NCI-H2029 treated with DMSO at 0.1 percent for 48 hours (cell line): ENCODE measurements at places on chromosomes 13 and 19.

- DNase-seq = no peak
Observed at GRCh38 chr19:33235996-33236350, 10.3 kb upstream of the SLC7A10 start.

GRCh38 chr13:43431290-43431716, 355.5 kb downstream of the ENOX1 start:
- DNase-seq = no peak

- no peak for DNase-seq
Observed at GRCh38 chr13:78601124-78601873, 2.1 kb downstream of the POU4F1 start.

GRCh38 chr13:70042193-70042592, 65.4 kb upstream of the ATXN8OS start:
- no peak for DNase-seq

- DNase-seq = no peak
Observed at GRCh38 chr19:1632462-1633268, 19.8 kb downstream of the TCF3 start.

DNA sequence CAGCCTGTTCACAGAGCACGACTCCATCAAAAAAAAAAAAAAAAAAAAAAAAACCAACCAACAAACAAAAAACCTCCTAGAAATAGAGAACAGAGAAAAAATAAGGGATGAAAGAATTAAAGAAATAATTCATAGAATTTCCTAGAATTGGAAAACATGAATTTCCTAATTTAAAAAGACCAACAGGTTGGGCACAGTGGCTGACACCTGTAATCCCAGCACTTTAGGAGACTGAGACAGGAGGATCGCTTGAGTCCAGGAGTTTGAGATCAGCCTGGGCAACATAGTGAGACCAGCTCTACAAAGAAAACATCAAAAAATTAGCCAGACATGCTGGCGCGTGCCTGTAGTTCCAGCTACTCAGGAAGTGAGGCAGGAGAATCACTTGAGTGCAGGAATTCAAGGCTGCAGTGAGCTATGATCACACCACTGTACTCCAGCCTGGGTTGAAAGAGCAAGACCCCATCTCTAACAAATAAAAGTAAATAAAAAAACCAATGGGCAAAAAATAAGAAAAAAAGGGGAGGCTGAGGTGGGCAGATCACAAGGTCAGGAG, 6.5 kb downstream of the SPART start:
- no peak for DNase-seq

DNA sequence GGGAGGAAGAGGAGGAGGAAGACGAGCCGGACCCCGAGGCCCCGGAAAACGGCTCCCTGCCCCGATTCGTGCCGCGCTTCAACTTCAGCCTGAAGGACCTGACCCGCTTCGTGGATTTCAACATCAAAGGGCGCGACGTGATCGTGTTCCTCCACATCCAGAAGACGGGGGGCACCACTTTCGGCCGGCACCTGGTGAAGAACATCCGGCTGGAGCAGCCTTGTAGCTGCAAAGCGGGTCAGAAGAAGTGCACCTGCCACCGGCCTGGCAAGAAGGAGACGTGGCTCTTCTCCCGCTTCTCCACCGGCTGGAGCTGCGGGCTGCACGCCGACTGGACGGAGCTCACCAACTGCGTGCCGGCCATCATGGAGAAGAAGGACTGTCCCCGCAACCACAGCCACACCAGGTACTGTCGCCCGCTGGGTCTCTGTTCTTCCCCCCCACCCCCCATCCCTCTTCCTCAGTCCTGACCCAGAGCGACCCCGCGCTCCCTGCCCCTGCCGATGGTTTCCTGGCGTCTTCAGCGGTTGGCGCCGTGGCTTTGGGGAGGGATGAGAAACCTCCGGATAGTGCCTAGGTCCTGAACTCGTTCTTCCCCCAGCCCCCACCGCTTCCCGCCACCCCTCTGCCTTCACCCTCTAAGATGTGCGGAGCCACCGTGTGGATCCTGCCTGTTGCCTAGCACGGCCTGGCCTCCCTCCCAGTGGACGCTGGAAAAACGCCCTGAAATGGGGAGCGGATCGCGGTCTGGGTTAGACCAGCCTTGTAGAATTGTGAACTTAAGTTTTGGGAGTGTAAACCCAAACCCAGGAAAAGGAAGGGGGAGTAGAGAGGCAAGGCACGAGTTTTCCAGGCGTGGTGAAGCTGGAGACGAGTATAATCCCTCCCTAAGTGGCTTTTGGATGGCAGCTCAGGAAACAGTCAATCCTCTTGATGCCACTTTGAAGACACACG, 1.5 kb downstream of the HS6ST3 start:
- no peak for DNase-seq

GRCh38 chr13:40911341-40911740, 107.8 kb downstream of the ELF1 start:
- no peak for DNase-seq

- DNase-seq = no peak
Observed at GRCh38 chr13:72643311-72643989, 84.0 kb downstream of the MZT1 start.

DNA sequence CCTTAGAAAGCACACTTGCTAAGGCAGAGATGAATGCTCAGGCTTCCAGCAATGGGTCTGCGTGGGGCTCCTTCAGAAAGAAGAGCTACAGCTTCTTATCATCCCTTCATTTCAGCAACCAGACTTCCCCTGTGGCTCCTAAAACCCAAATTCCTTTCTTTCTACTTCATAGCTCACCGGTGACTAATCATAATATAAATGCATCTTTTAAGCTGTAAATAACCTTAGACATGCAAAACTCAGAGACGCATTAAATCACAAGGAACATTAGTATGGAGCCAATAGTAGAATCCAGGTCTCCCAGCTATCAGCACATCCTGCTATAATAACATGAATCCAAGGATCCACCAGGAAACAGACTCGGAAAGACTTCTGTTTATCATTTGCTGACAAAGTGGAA, 375.6 kb downstream of the COG6 start:
- no peak for DNase-seq

DNA sequence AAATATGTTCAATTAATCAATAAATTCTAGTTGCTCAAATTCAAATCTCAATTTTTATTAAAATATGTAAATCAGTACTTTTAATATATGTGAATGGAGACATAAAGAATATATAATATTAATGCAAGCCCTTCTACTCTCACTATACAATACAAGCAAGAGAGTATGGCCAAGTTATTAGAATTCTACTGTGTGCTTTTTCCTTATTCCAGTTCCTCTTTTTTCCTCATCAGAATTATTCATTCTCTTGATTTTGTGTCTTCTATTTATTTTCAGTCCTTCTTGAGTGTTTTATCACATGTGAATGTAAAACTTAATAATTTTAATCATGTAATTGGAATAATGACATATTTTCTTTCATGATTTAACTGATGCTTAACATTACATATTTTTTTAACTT, 276.8 kb downstream of the PCDH20 start:
- no peak for DNase-seq

GRCh38 chr19:15453906-15454860, 4.4 kb upstream of the WIZ start:
- DNase-seq = no peak

GRCh38 chr13:113168211-113168610, 9.8 kb downstream of the PROZ start:
- DNase-seq = no peak

GRCh38 chr19:41703602-41704293, 4.7 kb upstream of the CEACAM5 start:
- no peak for DNase-seq

DNA sequence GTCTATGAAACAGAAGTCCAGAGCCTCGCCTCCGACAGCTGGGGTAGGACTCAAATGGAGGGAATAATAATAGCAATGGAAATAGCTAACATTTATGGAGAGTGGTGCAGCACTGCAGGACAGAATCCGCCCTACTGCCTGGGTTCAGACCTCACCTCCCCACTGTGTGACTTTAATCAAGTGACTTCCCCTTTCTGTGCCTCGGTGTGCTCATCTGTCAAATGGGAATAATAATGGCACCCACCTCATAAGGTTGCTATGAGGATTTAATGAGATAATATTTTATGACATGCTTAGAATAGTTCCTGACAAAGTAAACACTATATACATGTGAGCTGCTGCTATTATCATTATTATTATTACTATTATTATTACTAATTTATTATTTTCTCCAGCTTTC, 3.2 kb downstream of the LRFN1 start:
- DNase-seq = no peak

DNA sequence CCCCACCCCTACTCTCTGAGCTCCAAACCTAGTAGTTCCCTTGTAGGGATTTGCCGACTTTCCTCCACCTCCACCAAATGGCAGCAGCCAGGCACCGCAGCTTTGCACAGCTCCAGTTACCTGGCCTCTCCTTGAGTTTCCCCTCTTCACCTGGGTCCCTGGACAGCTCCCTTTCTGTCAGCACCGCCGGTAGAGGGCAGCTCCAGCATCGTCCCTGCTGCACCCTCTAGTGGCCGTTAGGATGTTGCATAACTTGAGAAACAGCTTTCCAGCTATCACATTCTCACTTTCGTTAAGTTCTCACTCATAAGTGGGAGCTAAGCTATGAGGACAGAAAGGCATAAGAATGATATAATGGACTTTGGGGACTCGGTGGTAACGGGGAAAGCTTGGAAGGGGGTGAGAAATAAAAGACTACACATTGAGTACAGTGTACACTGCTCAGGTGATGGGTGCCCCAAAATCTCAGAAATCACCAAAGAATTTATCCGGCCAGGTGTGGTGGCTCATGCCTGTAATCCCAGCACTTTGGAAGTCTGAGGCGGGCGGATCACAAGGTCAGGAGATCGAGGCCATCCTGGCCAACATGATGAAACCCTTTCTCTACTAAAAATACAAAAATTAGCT, 60.4 kb upstream of the OLFM4 start:
- DNase-seq = peak; percentile 34

DNA sequence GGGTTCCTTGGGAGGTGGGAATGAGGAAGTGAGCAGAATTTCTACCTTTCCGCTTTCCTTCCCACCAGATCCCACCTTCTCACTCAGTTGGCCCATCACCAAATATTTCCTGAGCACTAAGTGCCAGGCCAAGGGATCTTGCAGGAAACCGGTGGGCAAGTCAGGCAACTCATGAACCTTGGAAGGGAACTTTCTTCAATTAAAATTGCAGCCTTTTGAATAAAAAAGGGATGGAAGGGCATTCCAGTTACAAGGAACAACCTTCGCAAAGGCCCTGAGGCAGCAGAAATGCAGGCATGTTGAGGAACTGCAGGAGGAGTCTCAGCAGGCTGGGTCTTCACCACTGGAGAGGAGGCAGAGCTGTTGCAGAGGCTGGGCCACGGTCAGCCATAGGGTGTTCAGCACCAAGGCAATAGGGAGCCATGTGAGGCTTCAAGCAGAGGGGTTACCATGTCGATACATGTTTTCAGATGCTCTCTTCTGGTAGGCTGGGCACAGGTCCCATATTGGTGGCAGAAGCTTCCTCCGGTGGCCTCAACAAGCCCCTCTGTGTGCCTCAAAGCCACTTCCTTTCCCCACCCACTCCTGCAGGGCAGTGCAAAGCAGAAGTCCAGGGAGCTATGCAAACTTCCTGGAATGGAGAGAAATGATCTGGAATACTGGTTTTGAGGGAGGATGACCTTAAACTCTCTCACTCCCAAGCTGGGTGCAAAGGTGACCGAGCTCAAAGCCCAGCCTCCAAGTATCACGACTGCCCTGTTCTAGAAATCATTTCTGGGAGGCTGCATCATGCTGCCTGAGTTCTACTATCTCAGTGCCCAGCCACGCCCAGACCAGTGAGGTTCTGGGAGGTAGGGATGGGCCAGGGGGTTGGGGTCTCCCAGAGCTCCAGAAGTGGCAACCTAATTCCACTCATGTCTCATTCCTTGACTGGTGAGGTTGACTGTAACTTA, at the start of gene FUT6:
FUT6 (minus strand) TSS at position 638 of the 953 bp plus-strand sequence. CDS start 7,135 bp downstream, outside the sequence.
- no peak for DNase-seq

DNA sequence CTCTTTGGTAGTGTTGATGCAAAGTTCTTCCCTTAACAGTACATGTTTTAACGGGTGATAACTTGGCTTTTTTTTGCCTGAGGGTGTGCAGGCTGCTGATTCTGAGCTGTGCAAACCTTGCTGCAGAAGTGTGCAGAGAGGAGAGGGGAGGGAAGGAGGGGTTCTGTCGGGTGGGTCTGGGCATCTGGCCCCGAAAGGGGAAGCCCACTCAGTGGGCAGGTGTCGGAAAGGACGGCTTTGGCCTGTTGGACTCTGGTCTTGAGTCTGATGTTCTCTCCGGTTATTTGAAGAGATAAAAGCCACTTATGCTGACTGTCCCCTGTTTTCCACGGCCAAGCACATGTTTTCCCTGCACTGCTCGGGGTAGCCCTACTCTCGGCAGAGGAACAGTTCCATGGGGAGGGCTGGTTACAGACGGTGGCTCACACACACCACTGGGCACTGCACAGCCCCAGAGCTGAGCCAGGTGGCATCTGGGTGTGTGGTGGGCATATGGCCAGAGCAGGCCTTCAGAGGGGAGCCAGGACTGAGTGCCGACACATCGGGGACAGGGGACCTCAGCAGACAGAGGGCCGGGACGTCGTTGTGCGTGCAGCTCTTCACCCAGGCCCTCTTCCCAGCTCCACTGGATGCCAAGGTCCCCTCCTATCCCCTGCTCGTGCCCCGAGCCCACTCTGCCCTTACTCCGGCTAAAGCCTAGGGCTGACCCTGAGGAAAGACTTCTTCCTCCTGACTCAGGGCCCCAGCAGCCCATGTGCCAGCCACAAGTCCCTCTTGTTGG, 93.2 kb downstream of the TEX29 start:
- no peak for DNase-seq

DNA sequence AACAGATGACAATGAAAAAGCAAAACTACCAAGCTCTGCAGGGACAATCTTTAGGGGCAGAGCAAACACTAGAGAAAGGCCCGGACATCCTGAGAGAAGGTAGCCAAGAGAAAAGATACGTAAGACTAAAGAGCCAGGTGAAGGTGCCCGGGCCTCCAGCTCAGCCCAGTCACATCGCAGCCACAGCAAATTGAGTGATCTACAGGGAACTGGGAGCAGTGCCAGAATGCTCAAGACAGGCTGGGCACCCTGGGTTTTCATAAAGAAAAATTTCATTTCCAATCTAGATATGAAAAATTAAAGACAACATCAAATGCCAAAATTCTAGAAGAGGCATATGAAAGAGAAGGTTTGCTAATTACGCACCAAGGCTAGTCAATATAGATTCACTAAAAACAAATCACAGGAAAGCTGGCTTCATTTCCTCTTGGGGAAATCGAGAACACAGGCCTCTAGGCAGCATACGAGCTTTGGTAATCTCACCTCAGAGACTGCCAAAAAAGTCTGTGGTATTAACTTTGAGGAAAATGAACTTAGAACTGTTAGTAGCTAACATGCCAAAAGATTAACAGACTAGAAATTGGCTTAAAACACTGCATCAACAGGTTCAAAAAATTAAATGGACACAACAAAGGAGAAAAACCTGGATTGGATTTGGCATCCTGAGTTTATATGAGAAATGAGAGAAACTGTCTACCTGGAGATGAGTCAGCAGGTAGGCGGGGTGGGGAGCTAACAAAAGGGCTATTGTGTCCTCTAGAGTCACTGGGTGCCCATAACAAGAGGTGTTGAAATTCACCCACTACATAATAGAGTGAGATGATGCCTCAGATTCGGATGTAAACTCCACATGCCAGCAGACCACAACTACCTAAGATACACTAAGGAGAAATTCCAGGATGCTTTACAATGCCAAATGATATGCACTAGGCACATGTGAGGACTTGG, 6.6 kb downstream of the ANKRD10 start:
- peak; percentile 73 for DNase-seq

GRCh38 chr13:22893777-22894176, 287.0 kb upstream of the SGCG start:
- DNase-seq = no peak

- DNase-seq = no peak
Observed at GRCh38 chr13:100619940-100620339, 31.4 kb upstream of the GGACT start.

- no peak for DNase-seq
Observed at GRCh38 chr19:4447327-4448146, 10.1 kb downstream of the UBXN6 start.
